Thoracic aorta (tissue), 2 donors: ENCODE measurements at places on chromosomes 6 and 20.

GRCh38 chr20:33460711-33461110 lies 17.1 kb upstream of the SNTA1 start:
- DNase-seq, result no peak

DNA sequence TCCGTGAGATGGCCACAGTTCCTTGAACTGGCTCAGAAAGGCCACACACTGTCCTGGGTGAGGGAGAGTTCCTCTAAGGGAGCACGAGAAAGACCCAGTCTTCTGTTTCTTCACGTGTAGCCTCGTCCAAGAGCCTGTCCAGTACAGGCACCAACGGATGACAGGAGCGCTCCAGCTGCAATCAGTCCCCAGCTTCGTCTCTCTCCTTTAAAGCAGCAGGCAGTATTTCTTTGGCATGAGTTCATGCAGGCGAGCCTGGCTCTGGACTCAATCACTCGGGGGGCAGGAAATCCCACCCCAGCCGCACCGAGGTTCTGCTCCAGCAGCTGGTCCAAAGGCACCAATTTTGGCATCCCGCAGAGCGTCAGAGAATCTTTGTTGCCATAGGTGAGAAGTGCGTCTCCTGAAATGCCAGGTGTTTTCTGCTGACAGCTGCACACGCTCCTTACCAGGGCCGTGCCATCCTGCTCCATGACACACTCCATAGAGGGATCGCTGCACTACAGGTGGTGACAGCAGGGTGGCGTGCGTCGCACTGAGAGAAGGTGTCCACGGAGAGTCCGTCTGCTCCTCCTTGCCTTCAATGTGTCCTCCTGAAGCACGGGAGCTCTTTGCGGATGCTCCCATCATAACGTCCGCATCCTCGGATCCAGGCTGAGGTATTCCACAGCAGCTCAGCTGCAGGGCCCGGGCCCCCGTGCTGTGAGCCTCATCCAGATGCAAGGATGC lies 59.6 kb upstream of the AFDN start:
- no peak for DNase-seq

- no peak for DNase-seq
These were observed 343.7 kb downstream of the HAO1 start for GRCh38 chr20:7596541-7596940.

GRCh38 chr6:68756454-68757375 lies 121.6 kb downstream of the ADGRB3 start:
- DNase-seq, result no peak

DNA sequence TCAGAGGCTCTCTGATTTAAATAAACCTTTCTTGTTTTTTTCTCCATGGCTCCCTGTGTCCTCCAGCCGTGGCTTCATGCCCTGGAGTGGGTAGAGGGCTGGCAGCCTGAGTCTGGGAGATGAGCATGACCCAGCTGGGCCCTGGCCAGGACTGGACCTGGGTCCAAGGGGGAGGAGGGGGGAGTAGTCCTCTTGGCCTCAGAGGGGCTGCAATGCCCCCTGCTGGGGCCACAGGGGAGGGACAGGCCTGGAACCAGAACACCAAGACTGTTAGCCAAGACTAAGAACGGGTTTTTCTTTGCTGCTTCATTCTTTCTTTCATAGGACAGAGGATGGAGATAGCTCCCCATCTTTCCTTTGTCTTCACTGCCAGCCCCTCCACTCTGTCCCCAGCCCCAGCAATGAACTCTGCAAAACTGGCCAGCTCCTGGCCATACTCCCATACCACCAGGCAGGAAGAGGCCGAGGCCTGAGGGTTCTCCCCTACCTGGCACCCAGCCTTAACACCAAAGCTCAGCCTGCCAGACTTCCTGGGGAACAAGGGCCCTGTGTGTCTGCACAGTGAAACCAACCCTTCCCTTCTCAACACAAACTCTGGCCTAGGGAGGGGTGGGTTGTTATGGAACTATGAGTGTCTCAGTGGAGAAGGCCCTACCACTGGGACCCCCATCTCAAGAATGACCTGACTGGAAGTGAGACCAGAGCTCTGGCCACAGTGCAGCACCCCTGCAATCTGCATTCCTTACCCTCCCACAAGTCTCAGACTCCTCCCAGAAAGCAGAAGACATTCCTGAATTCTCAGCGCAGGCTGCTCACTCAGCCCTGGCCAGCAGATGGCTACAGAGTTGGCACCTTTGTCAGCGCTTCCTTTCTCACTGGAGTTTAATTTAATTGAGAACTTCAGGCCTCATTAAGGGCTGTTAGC lies 11.0 kb downstream of the SLC29A1 start:
- DNase-seq, result peak; percentile 81

DNA sequence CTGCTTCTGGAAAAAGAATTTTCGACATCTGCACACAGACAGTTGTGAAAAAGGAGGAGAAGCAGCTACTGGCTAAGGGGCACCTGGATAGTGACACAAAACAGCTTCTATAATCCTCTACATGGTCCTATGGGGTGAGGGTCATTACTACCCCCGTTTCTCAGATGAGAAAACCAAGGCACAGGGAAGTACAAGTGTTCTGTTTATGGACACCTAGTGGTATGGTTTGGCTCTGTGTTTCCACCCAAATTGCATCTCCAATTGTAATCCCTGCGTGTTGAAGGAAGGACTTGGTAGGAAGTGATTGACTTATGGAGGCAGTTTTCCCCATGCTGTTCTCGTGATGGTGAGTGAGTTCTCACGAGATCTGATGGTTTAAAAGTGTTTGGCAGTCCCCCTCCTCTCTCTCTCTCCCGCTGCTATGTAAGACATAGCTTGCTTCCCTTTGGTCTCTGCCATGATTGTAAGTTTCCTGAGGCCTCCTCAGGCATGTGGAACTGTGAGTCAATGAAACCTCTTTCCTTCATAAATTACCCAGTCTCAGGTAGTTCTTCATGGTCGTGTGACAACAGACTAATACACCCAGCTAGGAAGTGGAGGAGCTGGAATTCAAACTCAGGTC lies 2.5 kb upstream of the KCNK15 start:
- no peak for DNase-seq

GRCh38 chr6:78398292-78398691 lies 469.1 kb upstream of the IRAK1BP1 start:
- DNase-seq, result no peak

GRCh38 chr6:13175759-13176158 lies 152.6 kb downstream of the TBC1D7 start:
- no peak for DNase-seq

GRCh38 chr6:129133770-129134192 lies 250.8 kb downstream of the LAMA2 start:
- DNase-seq, result no peak

DNA sequence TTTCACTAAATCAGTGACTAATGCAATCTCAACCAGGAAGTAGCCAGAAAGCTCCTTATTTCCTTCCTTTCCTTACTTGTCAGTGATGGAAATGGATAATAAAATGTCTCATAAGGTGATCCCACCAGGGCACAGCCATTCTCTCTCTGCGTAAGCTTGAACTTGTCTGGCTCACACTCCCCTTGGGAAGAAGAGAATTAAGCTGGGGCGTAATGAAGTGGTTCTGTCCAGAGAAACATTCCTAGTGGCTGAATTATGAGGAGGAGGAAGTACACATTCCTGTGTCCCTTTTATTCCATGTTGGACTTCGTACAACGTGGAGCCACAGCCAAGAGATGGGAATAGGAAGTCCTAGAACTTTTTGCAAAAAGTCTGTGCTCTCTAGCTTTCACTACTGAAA lies 93.7 kb downstream of the MTHFD1L start:
- DNase-seq, result no peak

- DNase-seq, result no peak
These were observed 6.3 kb upstream of the DHX16 start for GRCh38 chr6:30678964-30679726.

DNA sequence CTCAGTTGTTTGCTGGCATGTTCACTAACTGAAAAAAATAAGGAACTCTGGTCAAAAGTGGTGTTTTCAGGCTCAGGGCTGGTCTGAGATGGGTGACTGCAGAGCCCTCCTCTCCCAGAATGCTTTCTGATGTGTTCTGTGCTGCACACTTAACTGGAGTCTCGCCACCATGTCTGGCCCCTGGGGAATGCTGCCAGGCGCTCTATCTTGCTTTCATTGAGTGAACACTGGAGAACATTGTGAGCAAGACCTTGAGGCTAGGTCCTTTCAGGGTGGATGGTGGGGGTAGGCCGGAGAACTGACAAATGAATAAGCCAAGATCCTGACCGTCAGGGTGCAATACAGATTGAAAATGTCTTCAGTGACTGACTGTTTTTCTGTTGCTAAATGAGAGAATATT lies 19.5 kb downstream of the PANK2 start:
- no peak for DNase-seq
